ENCODE measurements at places on chromosomes 5 and 9.
A peak's percentile ranks its signal among the peaks of the same experiment; 100 is the strongest.

DNA sequence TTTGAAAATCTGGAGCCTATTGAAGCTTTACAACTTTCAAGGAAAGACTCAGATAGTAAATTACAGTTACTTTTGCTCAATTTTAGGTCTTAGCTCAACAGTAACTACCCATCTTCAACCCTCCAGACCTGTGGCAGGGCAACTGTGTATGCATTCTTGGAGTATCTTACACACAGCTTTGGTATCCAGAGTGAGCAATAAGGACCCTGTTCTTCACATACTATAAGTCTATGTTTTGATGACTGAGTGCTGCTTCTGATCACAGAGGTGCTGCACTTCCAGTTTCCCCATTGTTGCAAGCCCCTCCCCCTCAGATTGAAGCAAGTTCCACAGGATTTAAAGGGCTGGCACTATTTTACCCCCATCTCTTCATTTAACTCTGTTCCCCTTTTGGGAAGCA, 737.4 kb upstream of the GRAMD2B start:
- no peak for DNase-seq

DNA sequence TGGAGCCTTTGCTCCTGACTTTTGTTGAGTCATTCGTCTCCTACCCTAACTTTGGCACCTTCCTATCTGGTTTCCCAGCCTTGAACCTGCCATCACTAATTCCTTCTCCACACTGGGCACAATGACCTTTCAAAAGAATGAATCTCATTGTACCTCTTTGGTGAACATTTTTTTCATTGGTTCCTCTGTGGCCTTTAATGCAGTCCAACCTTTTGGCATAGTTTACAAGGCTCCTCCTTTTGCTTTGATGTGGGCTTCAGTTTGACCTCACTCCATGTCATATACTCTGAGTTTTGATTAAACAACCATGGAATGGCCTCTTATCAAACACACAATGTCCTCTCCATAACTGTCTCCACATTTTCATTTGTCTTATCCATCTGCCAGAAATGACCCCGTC, 14.5 kb upstream of the ROPN1L start:
- DNase-seq: no peak

- peak; percentile 82 for DNase-seq
Observed at GRCh38 chr9:70601000-70601951, 186.8 kb upstream of the KLF9 start.

DNA sequence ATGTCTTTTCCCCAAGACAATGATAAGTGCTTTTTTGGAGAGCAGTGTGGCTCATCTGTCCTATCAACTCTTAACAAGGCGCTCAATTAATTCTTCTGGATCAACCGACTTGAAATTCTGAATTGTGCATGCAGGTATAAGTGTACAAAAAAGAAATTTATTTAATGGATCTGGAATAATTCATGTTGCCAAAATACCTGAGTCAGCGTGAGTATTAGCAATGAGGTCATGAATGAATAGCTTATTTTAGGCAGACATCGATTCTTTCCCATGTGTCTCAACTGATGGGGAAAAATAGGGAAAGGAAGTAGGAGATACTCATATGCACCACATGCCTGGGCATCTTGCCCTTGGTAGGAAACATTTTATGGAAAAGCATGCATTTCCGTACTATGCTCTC, 68.0 kb downstream of the C6 start:
- DNase-seq: no peak

DNA sequence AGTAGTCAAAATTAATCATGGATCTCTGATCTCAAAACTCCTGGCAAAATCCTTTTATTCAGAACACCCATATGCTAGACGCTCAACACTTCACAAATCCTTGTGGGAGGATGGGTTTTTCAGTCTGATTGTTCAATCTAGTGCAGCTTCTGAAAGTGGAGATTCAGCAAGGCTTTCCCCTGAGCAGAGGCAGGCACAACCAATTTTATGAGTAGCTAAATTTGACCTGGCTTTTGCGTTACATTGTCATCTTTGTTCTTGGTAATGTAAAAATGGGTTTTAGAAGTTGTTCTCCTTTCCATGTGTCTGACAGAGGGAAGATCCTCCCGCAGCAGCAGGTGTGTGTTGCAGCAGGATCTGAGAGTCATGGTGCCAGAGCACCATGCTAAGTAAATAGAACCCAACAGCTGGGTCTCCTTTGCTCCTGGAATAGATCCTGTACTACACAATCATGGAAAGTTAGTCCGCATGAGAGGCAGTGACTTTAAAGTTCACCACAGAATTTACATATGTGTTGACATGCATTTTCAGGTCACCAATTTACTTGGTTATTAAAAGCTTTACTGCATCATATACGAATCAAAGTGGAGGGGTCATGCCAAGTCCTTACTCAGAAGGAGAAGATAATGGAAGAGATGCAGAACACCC, 70.1 kb upstream of the MEF2C start:
- DNase-seq: no peak

- no peak for DNase-seq
Observed at GRCh38 chr5:147321569-147321968, 86.7 kb downstream of the STK32A start.

GRCh38 chr5:35483780-35484179, 133.9 kb upstream of the SPEF2 start:
- DNase-seq: no peak

- no peak for DNase-seq
Observed at GRCh38 chr9:21205204-21205603, 1.7 kb downstream of the IFNA10 start.

DNA sequence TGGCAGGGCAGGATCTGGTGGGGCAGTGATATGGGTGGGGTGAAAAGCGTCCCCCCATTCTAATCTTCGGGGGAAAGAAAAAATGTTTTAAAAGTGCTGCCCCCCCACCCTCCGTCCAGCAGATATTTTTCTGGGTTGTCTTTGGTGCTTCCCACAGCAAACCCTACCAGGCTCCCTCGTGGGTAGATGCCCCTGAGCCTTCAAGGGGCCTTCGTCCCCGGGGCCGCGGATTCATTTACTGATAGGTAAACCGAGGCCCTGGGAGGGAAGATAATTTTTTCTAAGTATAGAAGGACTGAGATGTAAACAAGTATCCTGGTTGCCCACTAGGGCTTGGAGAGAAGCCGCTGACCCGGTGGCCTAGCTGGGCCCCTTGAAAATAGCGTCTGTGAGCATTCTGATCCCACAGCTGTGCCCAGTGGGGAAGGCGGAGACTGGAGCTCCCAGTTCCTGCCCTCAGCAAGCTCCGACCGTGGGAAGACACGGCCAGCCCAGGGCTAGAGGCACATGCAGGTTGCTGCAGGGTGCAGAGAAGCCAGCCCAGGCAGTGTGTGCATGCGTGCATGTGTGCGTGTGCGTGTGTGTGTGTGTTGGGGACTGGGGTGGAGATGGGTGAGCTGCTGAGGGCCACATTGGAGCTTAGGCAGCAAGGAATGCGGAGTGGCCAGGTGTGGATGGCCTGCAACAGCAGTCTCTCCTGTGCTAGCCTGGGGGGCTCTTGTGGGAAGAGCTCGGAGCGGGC, 6.0 kb upstream of the RXRA start:
- DNase-seq: no peak

- peak; percentile 12 for DNase-seq
Observed at GRCh38 chr5:135214897-135215616, 181.0 kb upstream of the PITX1 start.

GRCh38 chr5:33531037-33531298, 90.2 kb downstream of the TARS1 start:
- DNase-seq: no peak

GRCh38 chr5:108379722-108380530, 2.0 kb downstream of the FBXL17 start:
- DNase-seq: no peak

DNA sequence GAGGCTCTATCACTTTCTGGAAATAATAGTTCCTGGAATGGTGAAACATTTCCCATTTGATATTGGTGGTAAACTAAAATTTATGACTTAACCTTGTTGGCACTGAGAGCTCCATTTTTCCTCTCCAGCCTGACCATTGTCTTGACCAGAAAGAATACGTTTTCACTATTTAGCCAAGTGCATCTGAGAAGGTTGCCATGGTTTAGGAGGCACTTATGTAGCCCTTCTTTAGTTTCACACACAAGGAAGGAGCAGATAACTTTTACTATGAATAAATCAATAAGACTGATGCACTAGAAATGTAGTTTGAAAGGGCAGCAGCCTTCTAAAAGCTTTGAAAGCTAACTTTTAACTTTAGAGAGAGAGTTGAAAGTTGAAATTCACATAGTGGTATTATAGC, 1045.5 kb upstream of the CDH6 start:
- no peak for DNase-seq

GRCh38 chr9:135088348-135088978, 995 bp downstream of the OLFM1 start:
- no peak for DNase-seq

GRCh38 chr9:16342246-16343020, 528.0 kb downstream of the BNC2 start:
- no peak for DNase-seq

GRCh38 chr5:15852217-15852616, 327.4 kb downstream of the MARCHF11 start:
- DNase-seq: no peak

- no peak for DNase-seq
Observed at GRCh38 chr5:19795218-19795617, 192.8 kb downstream of the CDH18 start.

- peak; percentile 55 for DNase-seq
Observed at GRCh38 chr5:143986516-143987212, 174.7 kb downstream of the HMHB1 start.

GRCh38 chr9:13952906-13953305, 361.0 kb downstream of the NFIB start:
- no peak for DNase-seq

- no peak for DNase-seq
Observed at GRCh38 chr9:123115146-123115913, 81.9 kb downstream of the GPR21 start.

DNA sequence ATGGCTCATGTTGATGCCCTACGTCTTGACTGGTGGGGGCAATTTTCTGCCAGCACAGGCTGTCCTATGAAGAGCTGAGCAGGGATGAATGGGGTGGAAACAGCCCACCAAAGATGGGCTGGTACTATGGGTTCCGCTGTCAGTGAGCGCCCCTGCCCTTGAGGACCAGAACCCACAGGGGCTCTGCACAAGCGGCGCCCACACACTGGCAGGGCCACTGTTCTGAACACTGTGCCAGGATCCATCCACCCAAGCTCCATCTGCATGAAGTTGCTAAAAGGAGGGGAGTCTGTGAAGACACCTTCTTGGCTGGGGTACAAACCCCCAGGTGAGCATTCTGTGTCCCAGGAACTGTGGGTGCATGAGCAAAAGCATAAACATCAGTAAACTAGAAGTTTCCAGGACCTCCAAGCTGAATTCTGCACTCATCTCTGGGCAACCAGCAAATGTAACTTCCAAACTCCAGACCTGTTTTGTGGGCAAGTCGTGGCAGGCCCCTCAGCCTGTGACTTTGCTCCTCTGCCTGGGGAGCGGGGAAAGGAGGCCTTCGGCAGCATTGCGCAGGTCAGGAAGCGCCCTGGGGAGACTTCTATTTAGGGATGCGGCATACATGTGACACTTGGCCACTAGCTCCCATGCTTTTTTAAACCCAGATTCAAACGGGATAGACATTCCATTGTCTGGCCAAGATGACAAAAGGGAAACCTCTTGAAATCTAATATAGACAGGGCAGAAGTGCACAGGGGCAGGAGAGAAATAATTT, 48.9 kb downstream of the PTPN3 start:
- no peak for DNase-seq

DNA sequence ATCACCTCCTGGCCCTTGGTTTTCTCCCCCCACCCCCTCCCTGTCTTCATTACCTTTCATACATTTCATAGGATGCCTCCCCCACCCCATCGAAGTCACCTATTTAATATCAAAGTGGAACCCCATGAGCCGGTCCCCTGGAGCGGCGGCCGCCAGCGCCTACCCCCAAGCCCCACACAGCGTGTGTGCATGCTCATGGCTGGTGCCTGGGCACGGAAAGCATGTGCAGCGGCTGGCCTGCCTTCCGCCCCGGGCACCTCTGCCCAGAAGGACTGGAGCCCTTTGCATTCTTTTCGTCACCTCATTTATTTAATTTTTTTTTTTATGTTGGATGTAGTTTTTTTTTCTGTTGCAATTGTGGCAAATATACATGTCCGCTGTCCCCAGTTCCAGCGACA, 116.2 kb downstream of the WNK2 start:
- no peak for DNase-seq

DNA sequence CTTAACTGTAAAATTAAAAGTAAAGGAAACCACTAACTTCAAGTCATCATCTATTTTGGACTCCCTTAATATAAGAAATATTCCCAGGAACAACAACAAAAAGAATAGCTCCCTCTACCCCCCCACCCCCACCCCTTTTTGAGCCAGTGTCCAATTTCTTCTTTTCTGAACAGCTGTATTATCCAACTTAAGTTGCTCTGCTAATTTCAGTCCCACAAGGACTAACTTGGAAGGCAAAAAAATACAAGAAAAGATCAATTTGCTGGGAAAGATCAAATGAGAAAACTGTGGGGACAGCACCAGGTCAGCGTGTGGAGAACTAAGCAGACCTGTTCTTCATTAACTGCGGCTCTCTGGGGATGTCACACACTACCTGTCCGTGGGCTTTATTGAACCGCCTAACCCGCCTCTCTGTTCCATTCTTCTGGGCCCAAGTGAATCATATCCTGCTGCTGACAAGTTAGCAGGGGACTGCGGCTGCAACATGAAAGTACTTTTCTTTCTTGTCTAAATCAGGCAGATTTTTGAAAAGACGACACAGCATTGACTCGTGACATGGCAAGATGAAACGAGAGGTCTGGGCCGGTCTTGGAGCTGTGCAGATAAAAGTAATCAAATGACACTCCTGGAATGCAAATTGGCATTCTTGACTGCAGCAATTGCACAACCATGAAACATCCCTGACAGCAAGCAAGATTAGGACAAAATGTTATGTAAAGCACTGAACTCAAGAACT, 2.7 kb downstream of the BNC2 start:
- no peak for DNase-seq

DNA sequence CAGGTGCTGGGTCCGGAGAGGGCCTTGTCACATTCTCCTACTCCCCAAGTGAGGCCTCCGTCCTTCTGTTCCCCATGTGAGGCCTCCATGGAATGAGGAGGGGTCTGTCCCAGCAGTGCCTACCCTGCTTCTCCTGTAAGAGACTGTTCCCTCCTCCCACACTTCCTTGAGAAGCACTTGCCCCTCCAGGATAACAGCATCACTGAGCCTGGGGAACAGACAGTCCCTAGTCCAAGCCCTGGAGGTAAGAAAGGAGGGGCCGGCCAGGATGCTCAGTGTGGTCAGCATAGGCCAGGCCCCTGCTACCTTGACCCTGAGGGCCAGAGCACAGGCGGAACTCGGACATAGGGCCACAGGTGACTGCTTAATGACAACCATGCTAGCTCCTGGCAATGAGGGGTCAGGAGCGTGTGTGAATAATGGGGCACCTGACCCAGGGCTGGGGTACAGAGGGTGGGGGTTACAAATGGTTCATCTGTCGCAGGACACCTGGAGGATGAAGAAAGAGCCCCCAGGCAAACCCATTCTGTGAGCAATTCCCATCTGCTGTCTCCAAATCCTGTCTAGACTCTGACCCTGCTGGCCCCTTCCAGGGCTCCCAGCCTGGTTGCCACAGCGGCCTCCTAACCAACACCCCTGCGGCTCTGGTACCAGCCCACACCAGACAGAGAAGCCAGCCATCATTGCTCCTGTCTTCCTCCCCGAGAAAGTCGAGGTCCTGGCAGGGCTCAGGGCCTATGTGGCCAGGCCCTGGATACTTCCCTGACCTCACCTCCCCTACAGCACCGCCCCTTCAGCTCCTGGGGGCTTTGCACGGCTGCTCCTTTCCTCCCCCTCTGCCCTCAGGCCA, 20.3 kb downstream of the RALGDS start:
- DNase-seq: peak; percentile 38

Data from right forelimb (tissue), 1 donor.